ENCODE measurements at places on chromosomes 11 and 22.
A peak's percentile ranks its signal among the peaks of the same experiment; 100 is the strongest.

DNA sequence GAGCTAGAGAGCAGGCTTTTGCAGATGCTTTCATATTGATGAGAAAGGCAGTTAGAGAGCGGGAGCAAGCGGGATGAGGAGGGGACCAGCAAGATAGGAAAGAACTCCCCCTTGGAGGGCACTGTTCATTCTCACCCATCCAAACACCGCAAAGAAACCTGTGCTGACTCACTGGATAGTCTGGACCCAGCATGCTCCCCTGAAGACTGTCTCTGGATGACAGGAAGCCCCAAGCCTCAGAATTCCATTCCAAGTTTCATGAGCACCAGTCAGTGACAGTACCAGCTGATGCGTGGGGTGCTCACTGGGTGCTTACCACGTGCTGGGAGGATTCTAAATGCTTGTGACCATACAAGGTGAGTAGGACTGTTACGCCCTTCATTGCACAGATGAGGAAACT lies 34.2 kb downstream of the MICAL3 start:
- DNase-seq = no peak

GRCh38 chr22:47854251-47854650 lies 1091.8 kb downstream of the TBC1D22A start:
- no peak for DNase-seq

- no peak for DNase-seq
These were observed 1.9 kb downstream of the BTG4 start for GRCh38 chr11:111510311-111510710.

- DNase-seq = no peak
These were observed 68.8 kb upstream of the CLTCL1 start for GRCh38 chr22:19360300-19360792.

- DNase-seq = no peak
These were observed 5.7 kb downstream of the TNNI2 start for GRCh38 chr11:1844221-1845094.

GRCh38 chr22:19214078-19214473 lies 35.5 kb upstream of the SLC25A1 start:
- DNase-seq = no peak

GRCh38 chr22:19546680-19547079 lies 22.5 kb upstream of the CLDN5 start:
- DNase-seq = no peak

- DNase-seq = no peak
These were observed 229.5 kb downstream of the AASDHPPT start for GRCh38 chr11:106306942-106307341.

DNA sequence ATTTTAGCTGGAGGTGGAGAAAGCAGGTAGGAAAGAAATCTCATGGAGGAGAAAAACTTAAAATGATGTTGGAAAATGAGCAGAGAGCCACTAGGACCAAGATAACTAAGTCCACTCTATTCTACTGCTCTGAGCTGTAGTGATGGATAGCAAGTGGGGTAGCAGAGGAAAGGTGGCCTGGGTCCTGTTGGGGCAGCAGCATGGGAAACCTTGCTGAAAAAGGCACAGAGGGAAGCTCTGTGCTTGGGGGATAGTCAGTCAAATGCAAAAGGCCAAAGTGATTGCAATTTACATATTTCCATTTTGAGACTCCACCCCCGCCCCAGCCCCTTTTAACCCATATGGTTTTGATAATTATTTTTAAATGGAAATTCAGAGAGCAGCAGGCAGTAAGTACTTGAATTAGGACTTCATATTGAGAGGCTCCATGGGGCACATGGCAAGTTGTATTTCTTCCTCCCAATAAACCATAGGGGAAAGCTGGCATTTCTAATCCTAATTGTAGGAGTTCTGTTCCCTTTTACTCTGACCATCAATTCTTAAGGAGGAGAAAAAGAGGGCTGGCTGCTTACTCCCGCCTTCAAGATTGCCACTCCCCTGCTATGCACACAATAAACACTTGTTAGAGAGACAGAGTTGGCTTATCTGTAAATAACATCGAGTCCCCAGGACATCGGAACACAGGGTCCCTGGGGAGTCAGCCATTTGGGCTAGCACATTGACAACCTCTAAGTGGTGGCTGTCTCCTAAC lies 1341.5 kb upstream of the TENM4 start:
- DNase-seq = no peak

GRCh38 chr11:102393272-102393730 lies 46.3 kb downstream of the BIRC2 start:
- DNase-seq = no peak

- DNase-seq = no peak
These were observed 15.2 kb upstream of the CARD10 start for GRCh38 chr22:37534445-37534844.

GRCh38 chr11:126137136-126137535 lies 74.3 kb downstream of the RPUSD4 start:
- DNase-seq = no peak

- no peak for DNase-seq
These were observed 480.5 kb downstream of the MIAT start for GRCh38 chr22:27137871-27138337.

- DNase-seq = no peak
These were observed 429.9 kb upstream of the B3GAT1 start for GRCh38 chr11:134841972-134842371.

GRCh38 chr22:30265131-30265720 lies 1.4 kb downstream of the OSM start:
- no peak for DNase-seq

DNA sequence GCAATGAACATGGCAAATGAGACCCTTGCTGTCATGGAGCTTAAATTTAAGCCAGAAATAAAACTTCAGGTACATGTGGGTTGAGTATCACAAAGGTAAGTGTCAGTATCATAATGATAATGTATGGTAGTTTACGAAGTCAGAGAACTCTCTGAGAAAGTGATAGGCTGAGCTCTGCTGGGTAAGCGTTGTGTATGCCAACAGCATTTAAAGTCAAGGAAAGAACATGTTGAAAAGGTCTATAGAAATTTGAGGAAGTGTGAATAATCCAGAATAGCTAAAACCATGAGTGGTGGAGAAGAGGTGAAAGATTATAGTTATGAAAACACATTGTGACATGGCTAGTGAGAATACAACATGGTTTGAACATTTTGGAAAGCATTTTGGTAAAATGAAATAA lies 17.4 kb upstream of the CTSC start:
- no peak for DNase-seq

DNA sequence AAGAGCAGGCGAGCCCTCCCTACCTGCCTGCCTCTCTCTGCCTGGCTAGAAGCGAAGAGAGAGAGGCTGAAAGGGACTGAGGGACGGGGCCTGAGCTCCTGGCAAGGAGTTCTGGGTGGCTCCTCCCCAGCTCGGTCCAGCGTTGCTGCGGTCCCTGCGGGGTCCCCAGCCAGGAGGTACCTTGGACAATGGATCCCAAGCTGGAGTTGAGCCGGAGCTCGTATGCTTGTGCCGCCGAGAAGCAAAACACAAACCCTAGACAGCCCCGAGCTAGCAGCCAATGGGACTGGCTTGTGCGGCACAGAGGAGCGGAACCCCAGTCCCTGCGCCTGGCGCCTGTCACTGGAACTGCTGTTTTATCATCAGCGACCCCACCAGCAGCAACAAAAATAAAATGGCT lies 18.3 kb downstream of the SLC25A18 start:
- no peak for DNase-seq

GRCh38 chr22:37230673-37231405 lies 13.2 kb downstream of the RAC2 start:
- peak; percentile 81 for DNase-seq

- DNase-seq = no peak
These were observed 54.8 kb upstream of the FTH1 start for GRCh38 chr11:62022211-62022610.

DNA sequence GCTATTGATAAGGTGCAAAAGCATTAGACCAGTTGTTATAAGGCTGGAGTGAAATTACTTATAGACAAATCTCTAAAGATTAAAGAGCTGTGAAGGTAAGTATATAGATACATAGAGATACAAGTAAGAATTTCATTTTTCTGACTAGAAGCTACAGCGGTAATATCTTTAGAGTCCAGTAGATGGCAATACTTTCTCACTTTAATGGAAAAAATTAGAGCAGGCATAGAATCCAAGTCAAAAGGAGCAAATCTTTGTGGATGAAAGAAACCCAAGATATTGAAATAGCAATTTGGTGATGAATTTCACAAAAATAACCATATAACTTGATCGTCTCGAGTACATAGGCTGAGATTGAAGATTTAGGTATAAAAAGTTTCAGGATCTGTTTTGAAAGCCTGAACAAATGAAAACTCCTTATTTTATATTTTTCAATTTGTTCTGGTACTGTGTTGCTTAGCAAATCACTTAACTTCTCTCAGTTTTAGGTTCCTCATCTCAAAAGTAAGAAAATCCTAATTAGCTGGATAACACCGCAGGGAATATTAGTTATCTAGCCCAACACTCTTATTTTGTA lies 81.9 kb downstream of the UVRAG start:
- no peak for DNase-seq

GRCh38 chr22:45424241-45424731 lies 10.8 kb downstream of the RIBC2 start:
- no peak for DNase-seq

DNA sequence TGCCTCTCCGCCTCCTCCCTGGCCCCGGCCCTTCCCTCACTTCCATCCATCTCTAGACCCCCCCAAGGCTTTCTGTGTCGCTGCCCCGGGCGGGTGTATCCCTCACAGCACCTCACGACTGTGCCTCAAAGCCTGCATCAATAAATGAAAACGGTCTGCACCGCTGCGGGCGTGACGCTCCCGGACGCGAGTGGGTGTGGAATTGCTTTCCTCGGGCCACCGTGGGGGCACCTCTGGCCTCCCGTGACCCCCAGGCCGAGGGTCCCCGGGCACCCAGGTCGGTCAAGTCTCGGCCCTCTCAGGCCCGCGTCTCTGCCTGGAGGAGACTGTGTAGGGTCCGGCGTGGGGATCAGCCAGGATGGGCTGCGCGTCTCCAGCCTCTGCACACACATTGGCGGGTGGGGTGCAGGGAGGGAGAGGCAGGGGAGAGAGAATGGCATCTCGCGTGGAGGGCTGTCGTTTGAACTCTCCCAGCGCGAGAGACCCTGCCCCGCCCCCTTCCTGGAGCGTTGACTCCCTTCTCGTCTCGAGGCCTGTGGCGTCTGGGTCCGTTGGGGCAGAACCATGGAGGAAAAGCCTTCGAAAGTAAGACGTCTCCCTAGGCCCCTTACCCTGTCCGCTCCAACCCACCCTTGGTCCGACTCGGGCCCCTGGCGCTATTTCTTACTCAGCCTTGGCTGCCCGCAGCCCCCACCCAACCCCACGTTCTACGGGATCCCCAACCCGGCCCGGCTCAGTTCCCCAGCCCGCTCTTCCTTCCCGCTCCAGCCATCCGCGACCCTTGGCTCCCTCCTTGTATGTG lies at the start of gene CATSPERZ:
Gene CATSPERZ (plus strand): TSS at position 512 of the 802 bp plus-strand sequence. CDS start 53 bp downstream, at position 565.
- DNase-seq = no peak

- peak; percentile 30 for DNase-seq
These were observed 630 bp downstream of the UBASH3B start for GRCh38 chr11:122656073-122656630.

GRCh38 chr11:34483106-34483874 lies 30.3 kb downstream of the ELF5 start:
- no peak for DNase-seq

- no peak for DNase-seq
These were observed 340.5 kb upstream of the B3GAT1 start for GRCh38 chr11:134752526-134752925.

DNA sequence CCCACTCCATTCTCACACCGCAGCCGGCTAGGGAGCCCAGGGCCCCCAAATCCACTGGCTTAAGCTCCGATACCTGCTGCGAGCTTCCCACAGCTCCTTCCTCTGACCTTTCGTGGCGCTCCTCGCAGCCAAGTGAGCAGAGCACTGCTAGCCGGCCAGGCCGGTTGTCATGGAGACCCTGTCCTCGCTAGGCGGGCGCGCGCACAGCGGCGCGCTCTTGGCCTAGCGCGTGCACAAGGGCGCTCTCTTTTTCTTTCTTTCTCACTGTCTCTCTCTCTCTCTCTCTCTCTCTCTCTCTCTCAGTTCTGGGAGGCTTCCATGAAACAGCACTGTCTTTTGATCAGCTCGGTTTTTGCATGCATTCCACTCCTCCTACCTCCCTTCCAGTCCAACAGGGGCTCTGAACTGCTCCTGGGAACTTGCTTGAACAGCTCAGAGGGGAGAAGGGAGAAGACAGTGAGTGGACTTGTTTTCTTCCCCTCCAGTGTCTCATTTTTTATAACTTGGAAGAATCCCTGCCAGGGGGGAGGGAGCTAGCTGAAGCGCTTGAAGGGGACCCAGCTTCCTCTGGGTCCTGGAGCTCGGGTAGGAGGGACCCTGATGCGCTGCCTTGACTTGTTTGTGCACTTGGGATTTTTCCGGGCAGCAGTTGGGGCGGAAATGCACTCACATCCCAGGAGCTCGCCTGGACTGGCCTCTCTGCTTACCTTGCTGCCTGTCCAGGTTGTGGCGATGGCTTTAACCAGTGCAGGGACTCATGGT lies 100.3 kb upstream of the AKIP1 start:
- no peak for DNase-seq

DNA sequence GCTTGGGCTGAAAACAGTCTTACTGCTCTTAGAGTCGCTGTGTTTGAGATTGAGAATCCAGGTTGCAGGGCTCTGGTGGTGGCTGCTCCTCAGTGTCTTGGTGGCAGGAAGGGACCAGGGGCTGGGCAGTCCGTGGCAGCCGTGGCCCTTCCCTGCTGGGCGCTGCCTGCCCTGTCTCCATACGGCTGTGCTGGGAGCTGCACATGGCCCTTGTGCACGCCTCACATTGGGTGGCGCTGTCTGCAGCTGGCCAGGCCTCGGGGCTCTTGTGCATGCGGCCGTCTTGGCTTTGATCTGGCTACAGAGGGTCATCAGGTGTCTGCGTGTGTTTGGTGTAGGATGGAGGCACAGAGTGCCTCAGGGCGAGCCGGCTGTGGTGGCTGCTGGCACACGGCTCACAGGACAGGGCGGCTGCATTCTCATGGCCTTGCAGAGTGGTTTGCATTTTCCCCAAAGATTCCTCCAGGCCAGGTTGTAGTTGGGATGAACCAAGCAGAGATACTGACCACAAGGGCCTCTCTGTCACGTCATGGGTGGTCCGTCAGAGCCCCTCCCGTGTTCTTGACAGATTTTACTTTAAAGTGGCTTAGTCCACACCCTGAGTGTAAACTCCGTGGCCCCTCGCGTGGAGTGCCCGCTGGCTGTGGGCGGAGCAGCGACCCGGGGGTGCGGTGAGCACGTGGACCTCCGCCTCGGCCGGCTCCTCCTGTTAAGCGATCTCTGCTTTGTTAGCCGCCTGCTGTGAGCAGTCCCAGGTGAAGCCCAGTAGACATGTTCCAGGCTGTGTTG lies 34.7 kb downstream of the MUC6 start:
- DNase-seq = no peak

GRCh38 chr11:2138431-2139122 lies 612 bp downstream of the IGF2 start:
- no peak for DNase-seq

Measured in activated CD4-positive, alpha-beta T cell treated with anti-CD3 and anti-CD28 coated beads for 24 hours (primary cell).